ENCODE measurements at places on chromosomes 7 and 10.

DNA sequence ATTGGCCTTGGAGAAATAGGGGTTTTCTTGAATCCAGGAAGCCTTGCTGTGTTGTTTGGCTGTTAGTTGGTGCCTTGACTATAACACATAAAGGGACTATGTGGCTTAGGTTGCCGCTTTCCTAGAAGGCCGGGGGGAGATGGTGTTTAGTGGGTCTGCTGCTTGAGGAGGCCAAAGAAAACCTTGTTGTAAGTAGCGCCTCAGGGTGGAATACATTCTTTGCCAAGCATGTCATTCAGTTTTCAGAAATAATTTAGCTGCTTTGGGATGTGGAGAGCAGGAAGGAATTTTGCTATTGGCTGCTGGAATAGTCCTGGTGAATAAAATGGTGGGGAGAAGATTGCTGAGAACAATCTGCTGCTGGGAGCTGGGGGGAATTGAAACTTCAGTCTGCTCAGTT is 132.9 kb upstream of the WNT16 start:
- no peak for DNase-seq

DNA sequence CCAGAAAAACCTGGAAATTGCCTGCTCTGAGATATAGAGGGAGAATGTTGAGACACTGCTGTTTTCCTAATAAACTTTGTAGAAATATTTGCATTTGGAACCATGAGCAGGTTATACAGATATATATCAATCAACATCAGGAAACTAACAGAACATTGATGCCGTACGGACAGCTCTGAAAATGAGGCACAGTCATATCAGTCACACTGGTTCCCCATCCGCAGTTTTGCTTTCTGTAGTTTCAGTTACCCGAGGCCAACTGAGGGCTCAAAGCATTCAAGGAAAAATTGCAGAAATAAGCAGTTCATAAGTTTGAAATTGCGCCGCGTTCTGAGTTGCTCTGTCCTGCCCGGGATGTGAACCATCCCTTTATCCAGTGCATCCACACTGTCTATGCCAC is 137.9 kb downstream of the KLF6 start:
- DNase-seq: no peak

DNA sequence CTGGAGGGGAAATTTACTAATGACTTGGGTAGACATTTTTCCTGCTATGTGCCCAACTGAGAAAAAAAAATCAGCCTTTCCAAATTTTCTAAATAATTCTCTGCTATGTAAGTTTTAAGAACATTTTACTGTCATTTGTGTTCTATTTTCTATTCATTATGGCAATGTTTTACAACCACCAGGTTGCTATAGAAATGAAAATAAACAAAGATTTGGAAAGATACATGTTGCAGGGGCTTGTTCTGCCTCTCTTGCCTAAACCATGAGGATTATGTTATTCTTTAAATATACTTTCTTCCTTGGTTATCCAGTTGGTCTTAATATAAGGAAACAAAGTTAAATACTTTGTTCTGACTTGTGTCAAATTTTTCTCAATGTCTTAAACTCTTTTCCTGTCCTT is 257.2 kb downstream of the TWIST1 start:
- DNase-seq: no peak

DNA sequence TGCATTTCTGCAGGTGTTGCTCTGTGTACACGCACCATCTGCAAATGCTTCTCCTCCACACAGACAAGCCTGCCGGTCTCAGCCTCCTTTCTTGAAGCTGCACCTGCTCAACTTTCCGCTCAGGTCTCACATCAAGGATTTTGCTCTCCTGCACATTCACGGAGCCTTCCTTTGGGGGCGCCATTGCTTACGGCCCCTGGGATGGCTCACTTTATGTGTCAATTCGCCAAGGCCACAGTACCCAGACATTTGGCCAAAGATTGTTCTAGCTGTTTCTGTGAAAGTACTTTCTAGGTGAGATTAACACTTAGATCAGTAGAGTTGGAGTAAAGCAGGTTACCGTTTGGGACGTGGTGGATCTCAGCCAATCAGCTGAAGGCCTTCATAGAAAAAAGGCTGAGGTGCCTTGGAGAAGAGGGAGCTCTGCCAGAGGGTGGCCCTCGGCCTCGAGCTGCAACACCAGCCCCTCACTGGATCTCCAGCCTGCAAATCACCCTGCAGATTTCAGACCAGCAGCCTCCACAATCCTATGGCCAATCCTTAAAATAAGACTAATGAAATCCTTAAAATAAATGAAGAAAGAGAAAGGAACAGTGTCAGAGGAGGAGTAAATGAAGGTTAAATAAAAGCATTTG is 39.9 kb upstream of the PPP2R2D start:
- DNase-seq: peak; percentile 22

DNA sequence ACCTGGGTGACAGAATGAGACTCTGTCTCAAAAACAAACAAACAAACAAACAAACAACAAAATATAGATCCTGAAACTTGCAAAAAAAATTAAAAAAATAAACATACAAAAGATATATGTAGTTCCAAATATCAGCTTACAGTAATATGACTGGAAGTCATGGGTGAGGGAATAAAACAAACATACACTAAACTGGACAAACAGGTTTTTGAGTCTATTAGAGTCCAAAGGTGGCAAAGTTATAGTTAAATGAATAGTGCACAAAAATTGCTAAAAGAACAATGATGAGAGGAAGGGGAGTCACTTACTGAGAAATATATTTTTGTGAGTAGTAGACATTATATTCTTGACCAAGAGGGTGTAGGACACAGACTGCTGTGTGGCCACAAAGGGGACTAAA is 16.7 kb upstream of the RSBN1L start:
- no peak for DNase-seq

- DNase-seq: no peak
Observed at GRCh38 chr10:24027107-24027506, 181.8 kb upstream of the KIAA1217 start.

- no peak for DNase-seq
Observed at GRCh38 chr10:77925410-77925794, 1.2 kb downstream of the DLG5 start.

- DNase-seq: no peak
Observed at GRCh38 chr7:44646921-44647636, 40.7 kb downstream of the OGDH start.

GRCh38 chr7:152145853-152146466 is 120.5 kb downstream of the GALNT11 start:
- no peak for DNase-seq

DNA sequence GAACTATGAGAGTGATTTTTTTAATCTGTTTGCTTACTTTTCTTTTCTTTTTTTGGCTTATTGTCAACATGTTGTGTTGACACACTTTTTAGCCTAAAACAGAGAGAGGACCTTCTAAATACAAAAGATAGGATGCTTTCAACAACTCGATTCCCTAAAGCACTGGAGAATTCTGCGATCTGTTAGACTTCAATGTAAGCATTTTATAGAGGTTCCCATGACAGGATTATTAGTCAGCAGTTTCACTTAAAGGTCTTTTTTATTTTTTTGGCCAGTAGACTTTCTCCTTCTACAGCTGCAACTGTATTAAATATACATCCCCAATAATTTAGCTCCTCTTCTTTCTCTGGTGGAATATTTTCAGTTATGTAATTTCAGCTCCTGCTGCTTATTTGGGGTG is 12.7 kb upstream of the NRP1 start:
- no peak for DNase-seq

DNA sequence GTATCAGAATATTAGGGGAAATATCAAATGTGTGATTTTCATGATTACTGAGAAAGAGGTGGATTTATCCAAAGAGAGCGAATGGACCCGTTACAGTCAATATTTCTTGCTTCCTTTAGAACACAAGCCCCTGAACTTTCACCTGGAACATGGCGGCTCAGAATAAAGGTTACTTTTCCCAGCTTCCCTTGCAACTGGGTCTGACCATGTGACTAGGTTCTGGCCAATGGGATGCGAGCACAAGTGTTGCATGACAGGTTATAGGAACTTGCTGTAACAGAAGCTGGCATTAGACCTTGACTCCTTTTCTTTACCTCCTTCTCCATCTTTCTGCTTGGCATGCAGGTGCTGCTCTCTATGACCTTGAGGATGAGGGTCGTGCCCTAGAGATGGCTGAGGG is 556.1 kb downstream of the TYW1 start:
- no peak for DNase-seq

DNA sequence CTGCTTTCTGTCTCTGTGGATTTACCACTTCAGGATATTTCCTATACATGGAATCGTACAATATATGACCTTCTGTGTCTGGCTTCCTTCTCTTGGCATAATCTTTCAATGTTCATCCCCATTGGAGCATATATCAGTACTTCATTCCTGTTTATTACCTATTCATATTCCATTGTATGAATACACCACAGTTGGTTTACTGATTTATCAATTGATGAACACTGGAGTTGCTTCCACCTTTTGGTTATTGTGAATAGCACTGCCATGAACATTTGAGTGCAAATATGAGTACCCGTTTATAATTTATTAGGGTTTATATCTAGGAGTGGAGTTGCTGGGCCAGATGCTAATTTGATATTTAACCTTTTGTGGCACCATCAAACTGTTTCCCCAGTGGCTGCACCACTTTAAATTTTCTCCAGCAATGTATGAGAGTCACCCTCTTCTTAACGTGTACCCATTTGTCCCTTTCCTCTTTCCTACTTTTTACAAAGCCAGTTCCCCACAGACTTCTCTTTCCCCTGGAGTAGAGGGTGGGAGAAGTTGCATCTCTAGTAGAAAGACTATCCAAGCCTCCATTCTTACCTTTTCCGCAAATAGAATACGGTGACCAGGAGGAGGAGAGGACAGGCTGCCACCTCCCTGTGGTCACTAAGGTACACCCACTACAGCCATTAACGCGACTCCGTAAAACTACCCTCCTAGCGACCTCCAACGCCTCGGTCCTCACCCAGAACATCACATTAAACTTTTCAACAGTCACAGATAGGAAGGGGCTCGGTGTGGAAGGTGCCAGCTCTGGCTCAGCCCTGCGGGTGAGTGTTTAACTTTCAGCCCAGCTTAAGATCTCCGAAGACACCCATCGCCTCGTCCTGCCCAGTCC is 25.6 kb downstream of the SCD start:
- DNase-seq: no peak

GRCh38 chr10:75508814-75509306 is 77.4 kb downstream of the LRMDA start:
- DNase-seq: no peak

DNA sequence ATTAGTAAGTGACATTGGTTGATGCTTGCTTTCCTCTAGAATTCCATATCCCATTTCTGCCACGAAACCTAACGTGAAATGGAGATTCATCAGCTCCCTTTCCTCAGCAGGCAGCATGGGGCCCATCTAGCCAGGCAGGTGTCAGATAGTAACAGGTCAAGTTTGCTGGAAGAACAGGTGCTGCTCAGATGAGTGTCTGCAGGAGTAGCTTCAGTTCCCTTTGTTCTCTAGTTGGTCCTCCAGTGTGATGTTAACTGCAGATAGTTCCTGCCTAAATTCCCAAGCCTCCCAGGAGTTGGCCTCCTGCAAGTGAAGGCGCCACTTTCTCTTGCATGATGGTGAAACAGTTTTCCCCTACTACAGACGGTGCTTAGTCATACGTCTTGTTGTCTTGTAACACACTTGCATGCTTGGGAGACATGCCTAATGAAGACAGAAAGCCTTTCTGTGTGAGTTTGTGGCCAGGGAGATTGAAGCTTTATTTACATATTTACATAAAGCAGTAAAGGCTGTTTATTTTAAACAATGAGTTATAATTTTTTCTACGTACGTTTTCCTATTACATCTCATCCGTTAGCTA is 175.4 kb downstream of the CHN2 start:
- DNase-seq: peak; percentile 49

DNA sequence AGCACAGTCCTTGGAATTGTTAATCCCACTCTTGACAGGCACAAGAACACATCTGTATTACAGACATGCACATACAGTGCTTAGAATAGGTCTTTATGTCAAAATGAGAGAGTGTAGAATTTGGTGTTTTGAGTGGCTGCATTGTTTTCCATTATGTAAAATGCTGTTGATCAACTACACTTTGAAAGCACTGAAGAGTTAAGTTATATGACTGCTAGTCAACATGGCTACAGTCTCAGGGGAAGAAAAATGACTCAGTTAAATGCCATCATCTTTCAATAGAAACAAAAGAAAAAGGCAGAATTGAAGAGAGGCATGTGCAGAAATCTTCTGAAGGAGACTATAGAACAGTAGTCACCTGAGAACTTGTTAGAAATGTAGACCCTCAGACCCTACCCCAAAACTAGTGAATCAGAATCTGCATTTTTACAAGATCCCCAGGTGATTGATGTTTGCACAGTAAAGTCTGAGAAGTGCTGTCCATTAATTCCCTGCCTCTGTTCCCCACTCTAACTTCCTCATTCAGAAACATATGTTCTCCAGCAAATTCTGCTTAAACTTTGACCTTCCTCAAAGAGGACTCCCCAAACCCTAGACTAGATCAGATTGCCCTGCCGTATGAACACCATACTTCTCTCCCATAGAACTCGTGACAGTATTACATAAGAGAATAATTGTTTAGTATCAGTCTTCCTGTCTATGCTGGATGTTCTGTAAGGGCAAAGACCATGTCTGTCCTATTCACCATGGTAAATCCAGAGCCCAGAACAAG is 16.0 kb downstream of the SND1 start:
- DNase-seq: no peak

GRCh38 chr7:2450198-2451107 is 25.7 kb downstream of the GRIFIN start:
- no peak for DNase-seq

- DNase-seq: no peak
Observed at GRCh38 chr10:92993699-92994272, 66.8 kb upstream of the CYP26C1 start.

DNA sequence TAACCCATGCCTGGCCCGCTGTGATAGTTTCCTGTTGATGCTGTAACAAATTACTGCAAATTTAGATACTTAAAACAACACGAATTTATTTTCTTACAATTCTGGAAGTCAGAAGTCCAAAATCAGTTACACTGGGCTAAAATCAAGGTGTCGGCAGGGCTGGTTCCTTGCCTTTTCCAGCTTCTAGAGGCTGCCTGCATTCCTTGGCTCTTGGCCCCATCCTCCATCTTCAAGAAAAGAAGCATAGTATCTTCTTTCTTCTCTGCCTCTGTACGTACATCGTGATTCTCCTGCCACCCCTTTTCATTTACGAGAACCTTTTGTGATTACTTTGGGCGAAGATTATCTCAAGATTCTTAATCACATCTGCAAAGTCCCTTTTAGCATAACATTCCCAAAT is 1.6 kb upstream of the TIAL1 start:
- no peak for DNase-seq

- no peak for DNase-seq
Observed at GRCh38 chr10:133212853-133213494, 17.0 kb upstream of the UTF1 start.

GRCh38 chr10:133150656-133151055 is 9.4 kb upstream of the KNDC1 start:
- DNase-seq: no peak

GRCh38 chr10:100980711-100981110 is 6.6 kb downstream of the MRPL43 start:
- DNase-seq: no peak
